ENCODE measurements at places on chromosomes 5 and 9.
A peak's percentile ranks its signal among the peaks of the same experiment; 100 is the strongest.

GRCh38 chr9:13994240-13994639, 319.7 kb downstream of the NFIB start:
- no peak overlapping the region for H3K27ac ChIP-seq
- no peak for DNase-seq

GRCh38 chr5:148620091-148620490, 34.2 kb downstream of the HTR4 start:
- H3K36me3 ChIP-seq, result no peaks in the 10 kb centered on the region
- no peak for DNase-seq
- peaks cover 43% of the 10 kb centered on the region for H3K4me1 ChIP-seq
- peaks cover 65% of the 10 kb centered on the region for H3K27me3 ChIP-seq
- H3K4me3 ChIP-seq, result peak overlapping the region; percentile 40

GRCh38 chr5:181243564-181244343, at the start of gene RACK1:
Gene RACK1 (minus strand): TSS chr5:181243906. CDS start chr5:181243800, 106 bp downstream.
- no peaks in the 10 kb centered on the region for H3K27me3 ChIP-seq
- H3K36me3 ChIP-seq, result peaks cover 28% of the 10 kb centered on the region
- peak within 1 kb of the TSS; percentile 100 for H3K27ac ChIP-seq
- peaks cover 56% of the 10 kb centered on the region for H3K4me1 ChIP-seq
- H3K4me3 ChIP-seq, result peak within 1 kb of the TSS; percentile 97

DNA sequence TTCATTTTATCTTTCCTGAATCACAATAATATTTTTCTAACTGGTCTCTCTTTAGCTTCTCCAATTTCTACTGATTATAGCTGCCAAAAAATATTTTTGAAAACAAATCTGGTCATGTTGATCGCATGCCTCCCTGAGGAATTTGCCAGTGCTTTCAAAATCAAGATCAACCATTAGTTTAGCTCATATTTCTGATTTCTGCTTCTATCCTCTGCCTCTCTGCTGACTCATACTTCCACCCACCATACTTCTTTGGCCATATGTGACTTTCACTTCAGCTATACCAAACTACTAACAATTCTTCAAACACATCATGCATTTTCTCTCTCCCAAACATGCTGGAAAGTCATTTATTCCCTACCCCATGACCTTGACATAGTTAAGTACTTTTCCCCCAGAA, 636.5 kb downstream of the TLE1 start:
- H3K36me3 ChIP-seq, result no peaks in the 10 kb centered on the region
- DNase-seq, result no peak
- no peaks in the 10 kb centered on the region for H3K27me3 ChIP-seq
- H3K27ac ChIP-seq, result no peak overlapping the region
- no peaks in the 10 kb centered on the region for H3K4me1 ChIP-seq
- H3K4me3 ChIP-seq, result no peak overlapping the region

DNA sequence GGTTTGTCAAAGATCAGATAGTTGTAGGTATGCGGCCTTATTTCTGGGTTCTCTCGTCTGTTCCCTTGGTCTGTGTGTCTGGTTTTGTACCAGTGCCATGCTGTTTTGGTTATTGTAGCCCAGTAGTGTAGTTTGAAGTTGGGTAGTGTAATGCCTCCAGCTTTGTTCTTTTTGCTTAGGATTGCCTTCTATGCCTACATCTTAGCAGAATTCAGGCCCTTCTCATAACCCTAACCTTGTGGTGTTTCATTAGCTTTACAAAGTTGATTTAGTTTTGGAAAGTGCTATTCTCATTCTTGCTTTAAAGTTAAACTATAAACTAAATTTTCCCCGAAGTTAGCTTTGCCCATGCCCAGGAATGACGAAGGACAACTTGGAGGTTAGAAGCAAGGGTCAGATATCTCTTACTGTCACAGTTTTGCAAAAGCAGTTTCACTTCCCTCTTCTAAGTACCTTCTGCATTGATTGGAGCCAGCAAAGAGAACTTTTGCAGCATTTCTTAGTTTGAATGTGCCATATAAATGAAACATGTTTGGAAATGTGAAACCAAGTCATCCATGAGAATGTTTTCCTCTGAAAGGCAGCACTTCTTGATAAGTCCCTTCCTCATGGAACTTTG, 274.3 kb upstream of the DMRT1 start:
- no peak overlapping the region for H3K4me3 ChIP-seq
- peaks cover 25% of the 10 kb centered on the region for H3K27me3 ChIP-seq
- DNase-seq, result no peak
- no peaks in the 10 kb centered on the region for H3K36me3 ChIP-seq

DNA sequence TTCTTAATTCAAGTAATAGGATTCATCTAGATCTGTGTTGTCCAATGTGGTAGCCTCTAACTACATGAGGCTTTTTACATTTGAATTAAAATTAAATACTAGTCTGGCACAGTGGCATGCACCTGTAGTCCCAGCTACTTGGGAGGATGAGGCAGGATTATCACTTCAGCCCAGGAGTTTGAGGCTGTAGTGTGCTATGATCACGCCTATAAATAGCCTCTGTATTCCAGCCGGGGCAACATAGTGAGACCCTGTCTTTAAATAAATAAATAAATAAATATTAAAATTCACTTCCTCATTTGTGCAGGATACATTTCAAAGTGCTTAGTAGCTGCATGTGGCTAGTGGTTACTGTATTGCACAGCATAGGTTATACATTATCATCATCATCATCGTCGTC, 91.8 kb downstream of the UBE2R2 start:
- H3K4me1 ChIP-seq, result peaks cover 26% of the 10 kb centered on the region
- H3K27ac ChIP-seq, result no peak overlapping the region
- H3K27me3 ChIP-seq, result no peaks in the 10 kb centered on the region
- H3K4me3 ChIP-seq, result no peak overlapping the region

- no peaks in the 10 kb centered on the region for H3K27me3 ChIP-seq
- no peaks in the 10 kb centered on the region for H3K4me1 ChIP-seq
- H3K36me3 ChIP-seq, result peaks cover 6% of the 10 kb centered on the region
Observed at GRCh38 chr9:31848505-31849285, 535.7 kb upstream of the ACO1 start.

GRCh38 chr9:95215336-95215898, 102.1 kb downstream of the FANCC start:
- no peaks in the 10 kb centered on the region for H3K27me3 ChIP-seq
- no peak overlapping the region for H3K4me3 ChIP-seq
- DNase-seq, result no peak
- H3K4me1 ChIP-seq, result peaks cover 5% of the 10 kb centered on the region

DNA sequence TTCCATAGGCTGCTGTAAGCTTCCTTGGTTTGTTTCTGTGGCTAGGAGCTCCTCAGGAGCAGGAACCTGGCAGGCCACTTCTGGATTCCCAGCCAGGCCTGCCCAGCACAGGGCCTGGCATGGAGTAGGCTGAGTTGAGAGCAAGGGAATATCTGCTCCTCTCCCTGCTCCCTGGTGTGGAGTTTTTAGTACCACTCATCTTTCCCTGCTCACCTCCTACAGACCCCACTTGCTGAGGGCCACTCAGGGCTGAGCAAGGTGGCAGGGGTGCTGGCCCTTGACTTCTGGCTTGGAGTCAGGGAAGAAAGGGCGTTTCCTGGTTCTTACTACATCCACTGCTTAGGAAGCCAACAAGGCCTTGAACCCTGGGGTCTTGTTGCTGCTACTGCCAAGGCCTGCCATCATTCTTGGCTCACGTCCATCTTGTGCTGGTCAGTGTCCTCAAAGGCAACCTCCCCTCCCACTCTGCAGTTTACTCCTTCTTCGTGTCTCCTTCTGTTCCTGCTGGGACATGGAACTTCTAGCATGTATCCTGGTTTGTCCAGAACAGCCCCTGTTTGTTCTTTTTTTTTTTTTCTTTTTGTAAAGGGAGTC, 54.9 kb downstream of the PSD2 start:
- peaks cover 6% of the 10 kb centered on the region for H3K27me3 ChIP-seq
- peaks cover 11% of the 10 kb centered on the region for H3K4me1 ChIP-seq
- peak overlapping the region; percentile 65 for H3K27ac ChIP-seq
- DNase-seq, result no peak

DNA sequence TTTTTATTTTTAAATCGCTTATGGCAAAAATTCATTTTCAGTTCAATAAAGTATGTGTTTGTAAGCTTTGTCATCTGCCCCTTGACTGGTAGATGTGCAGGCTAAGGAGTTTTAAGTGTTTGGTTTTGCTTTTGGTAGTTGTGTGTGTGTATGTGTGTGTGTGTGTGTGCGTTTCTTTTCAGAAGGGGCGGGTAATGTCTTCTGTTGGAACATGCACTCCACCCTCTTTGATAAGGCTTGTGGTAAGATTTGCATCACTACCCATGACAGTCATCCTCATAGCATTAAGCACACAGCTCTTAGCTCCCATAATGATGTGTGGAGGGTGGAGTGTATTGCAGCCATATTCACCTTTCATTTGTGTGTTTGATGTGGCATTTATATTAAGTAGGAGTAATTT, 92.1 kb upstream of the FSD1L start:
- no peak overlapping the region for H3K27ac ChIP-seq
- H3K4me3 ChIP-seq, result no peak overlapping the region
- peaks cover 5% of the 10 kb centered on the region for H3K36me3 ChIP-seq

GRCh38 chr9:128105538-128106175, 21.9 kb downstream of the PTGES2 start:
- H3K36me3 ChIP-seq, result no peaks in the 10 kb centered on the region
- H3K4me1 ChIP-seq, result no peaks in the 10 kb centered on the region
- H3K27me3 ChIP-seq, result no peaks in the 10 kb centered on the region

DNA sequence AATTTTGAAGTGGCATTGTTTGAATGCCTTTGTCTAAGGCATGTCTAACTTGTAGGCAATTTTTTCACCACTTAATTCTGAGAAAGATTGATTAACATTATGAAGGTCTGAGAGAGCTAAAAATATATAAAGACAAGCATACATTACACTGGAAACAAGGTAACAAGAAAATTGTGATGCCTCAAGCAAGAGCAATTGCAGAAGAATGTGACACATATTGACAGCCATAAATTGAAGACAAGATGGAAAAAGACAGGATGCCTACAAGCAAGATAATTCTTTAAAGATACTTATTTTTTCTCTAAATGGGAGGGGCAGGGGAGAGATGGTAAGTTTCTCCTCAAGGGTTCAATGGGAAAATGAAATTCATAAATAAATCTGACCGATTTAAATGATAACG, 103.1 kb upstream of the CYLC2 start:
- H3K27ac ChIP-seq, result no peak overlapping the region
- no peak for DNase-seq
- peaks cover 5% of the 10 kb centered on the region for H3K36me3 ChIP-seq
- no peaks in the 10 kb centered on the region for H3K27me3 ChIP-seq

GRCh38 chr5:139335811-139336210, 5.8 kb upstream of the PAIP2 start:
- DNase-seq, result no peak
- H3K27me3 ChIP-seq, result no peaks in the 10 kb centered on the region
- H3K4me1 ChIP-seq, result peaks cover 5% of the 10 kb centered on the region
- H3K27ac ChIP-seq, result peak overlapping the region; percentile 22

DNA sequence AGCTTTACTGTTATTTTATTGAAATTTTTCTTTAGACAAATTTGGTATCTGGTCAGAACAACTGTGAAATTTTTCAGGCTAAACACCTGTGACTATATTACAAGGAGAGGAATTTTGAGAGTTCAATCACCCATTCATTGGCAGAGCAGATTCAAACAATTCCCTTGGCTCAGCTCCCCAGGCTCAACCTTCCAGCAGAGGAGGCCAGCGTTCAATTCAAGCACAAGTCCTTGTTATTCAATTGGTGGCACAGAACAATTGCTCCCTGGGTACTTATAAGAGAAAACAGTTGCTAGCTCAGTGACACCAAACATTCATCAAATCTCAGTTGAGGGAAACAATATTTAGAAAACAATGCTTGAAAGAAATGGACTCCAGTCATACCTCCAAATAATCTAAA, 83.3 kb downstream of the SUSD1 start:
- no peak overlapping the region for H3K4me3 ChIP-seq
- no peak for DNase-seq
- H3K4me1 ChIP-seq, result peaks cover 37% of the 10 kb centered on the region
- no peak overlapping the region for H3K27ac ChIP-seq
- H3K27me3 ChIP-seq, result no peaks in the 10 kb centered on the region

- H3K27me3 ChIP-seq, result peaks cover 31% of the 10 kb centered on the region
- no peak for DNase-seq
- no peak overlapping the region for H3K4me3 ChIP-seq
- no peak overlapping the region for H3K27ac ChIP-seq
- H3K4me1 ChIP-seq, result no peaks in the 10 kb centered on the region
Observed at GRCh38 chr5:147921136-147921535, 14.8 kb upstream of the C5orf46 start.

- H3K27ac ChIP-seq, result no peak overlapping the region
- peaks cover 2% of the 10 kb centered on the region for H3K4me1 ChIP-seq
- H3K4me3 ChIP-seq, result no peak overlapping the region
- H3K36me3 ChIP-seq, result no peaks in the 10 kb centered on the region
Observed at GRCh38 chr9:37066139-37066725, 32.2 kb upstream of the PAX5 start.

DNA sequence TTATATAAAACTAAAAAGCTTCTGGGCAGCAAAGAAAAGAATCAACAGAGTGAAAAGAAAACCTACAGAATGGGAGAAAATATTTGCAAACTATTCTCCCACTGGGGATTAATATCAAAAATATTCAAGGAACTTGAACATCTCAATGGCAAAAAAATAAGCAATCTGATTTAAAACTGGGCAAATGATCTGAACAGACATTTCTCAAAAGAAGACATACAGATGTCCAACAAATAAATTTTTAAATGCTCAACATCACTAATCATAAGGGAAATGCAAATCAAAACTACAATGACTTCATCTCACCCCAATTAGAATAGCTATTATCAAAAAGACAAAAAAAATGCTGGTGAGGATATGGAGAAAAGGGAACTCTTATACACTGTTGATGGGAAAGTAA, 57.2 kb upstream of the SSBP2 start:
- no peak overlapping the region for H3K4me3 ChIP-seq
- H3K4me1 ChIP-seq, result no peaks in the 10 kb centered on the region
- DNase-seq, result no peak
- no peak overlapping the region for H3K27ac ChIP-seq
- H3K36me3 ChIP-seq, result peaks cover 6% of the 10 kb centered on the region

DNA sequence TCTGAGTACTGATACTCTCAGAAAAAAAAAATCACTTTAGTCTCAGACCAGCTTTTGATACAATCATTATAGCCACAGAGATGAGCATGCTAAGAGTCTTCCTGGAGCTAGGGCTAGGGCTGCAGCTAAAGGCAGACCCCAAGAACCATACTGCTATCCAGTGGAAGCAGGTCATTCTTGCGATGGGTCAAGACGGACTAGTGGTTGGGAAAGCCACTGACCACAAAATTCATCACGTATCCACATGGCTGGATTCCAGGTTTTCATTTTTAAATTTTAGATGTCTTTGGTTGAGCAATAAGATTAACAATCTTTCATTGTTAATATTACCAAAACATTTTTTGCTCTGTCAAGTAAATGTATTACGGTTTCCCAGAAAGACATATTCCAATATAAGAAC, 598.1 kb downstream of the DNAH5 start:
- no peaks in the 10 kb centered on the region for H3K4me1 ChIP-seq
- no peak overlapping the region for H3K4me3 ChIP-seq

- no peak for DNase-seq
- peaks cover 2% of the 10 kb centered on the region for H3K4me1 ChIP-seq
- no peak overlapping the region for H3K27ac ChIP-seq
- H3K4me3 ChIP-seq, result no peak overlapping the region
- no peaks in the 10 kb centered on the region for H3K27me3 ChIP-seq
Observed at GRCh38 chr9:123599781-123600180, 243.8 kb downstream of the CRB2 start.
